Kidney glomerular epithelial cell (primary cell): ENCODE measurements at places on chromosomes 1 and 21.

GRCh38 chr1:151036356-151036755 is at the start of gene BNIPL:
TSS of gene BNIPL (plus strand) at chr1:151036586. CDS start at chr1:151036726, 140 bp downstream.
- no peak for DNase-seq

DNA sequence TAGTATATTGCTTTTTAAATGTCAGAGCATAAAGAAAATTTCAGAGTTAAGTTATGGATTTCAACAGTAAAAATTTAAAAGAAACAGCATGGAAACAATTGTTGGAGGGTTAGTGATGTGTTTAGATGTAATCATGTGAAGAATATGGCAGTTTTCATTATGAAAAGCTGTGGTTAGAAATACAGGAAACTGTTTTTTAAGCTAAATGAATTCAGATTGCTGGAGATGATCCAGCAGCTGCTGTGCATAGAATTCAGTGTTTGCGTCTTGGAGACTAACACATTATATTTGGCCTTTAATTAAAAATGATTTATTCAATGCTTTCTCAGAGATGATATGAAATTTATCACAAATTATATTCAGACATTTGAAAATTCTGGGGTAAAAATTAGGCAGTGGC is 273.6 kb upstream of the LRRC7 start:
- DNase-seq, result no peak

DNA sequence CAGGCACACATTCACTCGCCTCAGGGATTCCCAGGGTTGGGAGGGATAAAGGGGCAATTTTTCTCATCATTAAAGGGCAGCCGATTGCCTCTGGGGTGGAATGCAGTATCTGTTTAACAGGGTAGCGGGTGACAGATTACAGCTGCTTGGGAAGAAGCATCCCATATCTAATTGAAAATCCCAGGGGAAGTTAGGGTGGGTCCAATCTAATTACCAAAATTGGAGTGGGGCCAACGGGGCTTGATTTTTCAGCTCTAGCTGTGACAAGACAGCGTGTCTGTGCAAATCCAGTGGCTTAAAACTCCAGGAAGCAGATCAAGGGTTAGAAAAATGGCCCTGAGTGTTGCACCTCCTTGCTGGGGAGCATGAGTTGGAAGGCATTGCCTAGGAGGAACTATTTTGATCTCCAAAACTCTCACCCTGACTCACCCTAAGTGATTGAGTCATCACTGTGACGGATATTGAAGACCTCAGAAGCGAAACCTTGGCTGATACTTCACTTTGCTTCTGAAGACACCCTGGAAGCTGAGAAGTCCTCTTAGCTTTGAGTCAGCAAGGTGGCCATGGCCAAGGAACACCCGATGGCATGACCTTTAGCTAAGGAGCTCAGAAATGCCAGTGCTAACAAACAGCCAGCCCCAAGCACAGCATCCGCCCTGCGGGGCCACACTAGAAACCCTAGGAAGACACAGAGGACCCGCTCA is 46.0 kb downstream of the GRHL3 start:
- DNase-seq, result peak; percentile 12

GRCh38 chr1:39965044-39965443 is 10.1 kb downstream of the MFSD2A start:
- no peak for DNase-seq

- DNase-seq, result no peak
These were observed 17.8 kb upstream of the OVAAL start for GRCh38 chr1:180540697-180541594.

- peak; percentile 51 for DNase-seq
These were observed 1.2 kb downstream of the ANP32E start for GRCh38 chr1:150234566-150235293.

DNA sequence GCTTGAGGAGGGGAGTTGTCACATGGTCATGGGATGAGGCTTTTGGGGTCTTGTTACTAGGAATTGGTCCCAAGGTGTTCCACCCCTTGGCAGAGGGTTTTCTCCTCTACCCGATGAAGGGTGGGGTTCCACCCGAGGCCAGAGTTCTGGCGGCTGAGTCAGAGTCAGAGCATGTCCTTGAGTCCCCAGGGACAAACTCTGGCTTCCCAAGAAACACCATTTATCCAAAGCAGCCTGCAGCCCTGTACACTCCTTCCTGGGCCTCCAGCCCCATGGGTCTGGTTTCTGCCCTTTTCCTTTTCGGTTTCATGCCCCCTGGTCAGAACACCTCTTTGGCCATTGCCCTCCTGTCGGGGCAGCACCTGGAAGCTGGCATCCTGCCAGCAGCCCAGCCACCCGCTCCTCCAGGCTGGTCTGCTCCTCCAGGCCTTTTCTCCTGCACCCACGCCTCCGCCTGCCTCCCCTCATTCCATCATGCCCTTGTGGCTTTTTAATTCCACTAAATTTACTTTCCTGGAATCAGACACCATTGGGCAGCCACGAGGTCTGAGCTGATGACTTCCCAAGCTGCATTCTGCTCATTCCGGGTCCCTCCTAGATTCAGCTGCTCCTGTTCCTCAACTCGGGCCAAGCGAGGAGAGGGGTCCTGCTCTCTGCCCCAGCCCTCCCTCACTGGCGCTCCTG is 301.7 kb upstream of the VAMP3 start:
- DNase-seq, result peak; percentile 39

GRCh38 chr1:53134042-53134485 is 8.4 kb downstream of the SLC1A7 start:
- DNase-seq, result no peak

DNA sequence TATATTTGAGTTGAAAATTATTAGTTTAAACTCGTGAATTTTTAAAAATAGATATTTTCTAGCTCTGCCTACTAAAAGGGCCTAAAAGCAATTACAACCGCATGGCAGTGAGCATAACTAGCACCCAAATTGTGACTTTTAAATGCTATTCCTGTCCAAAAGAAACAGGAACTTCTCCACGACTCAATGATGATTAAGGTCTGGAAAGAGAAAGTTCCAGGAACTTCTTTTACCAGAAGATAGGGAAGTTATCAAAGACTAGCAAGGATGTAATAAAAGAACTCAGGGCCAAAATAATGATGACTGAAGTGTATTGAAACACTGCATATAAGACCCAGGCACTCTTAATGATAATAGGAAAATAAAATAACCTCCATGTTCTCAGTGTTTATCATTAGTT is 313.0 kb downstream of the PLPP3 start:
- no peak for DNase-seq

- peak; percentile 26 for DNase-seq
These were observed 131.2 kb downstream of the AKT3 start for GRCh38 chr1:243718893-243719292.

DNA sequence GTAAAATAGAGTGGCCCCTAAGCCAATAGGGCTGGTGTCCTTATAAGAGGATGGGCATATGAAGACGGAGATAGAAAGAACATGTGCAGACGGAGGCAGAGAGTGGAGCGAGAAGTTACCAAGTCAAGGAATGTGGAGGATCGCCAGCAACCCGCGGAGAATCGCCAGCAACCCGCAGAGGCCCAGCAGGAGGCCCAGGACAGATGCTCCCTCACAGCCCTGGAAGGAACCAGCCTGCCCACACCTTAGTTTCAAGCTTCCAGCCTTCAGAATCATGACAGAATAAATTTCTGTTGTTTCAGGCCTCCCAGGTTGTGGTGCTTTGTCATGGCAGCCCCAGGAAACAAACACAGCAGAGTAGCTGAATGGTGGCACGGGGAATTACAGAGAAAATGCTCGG is 9.6 kb downstream of the CLDN14 start:
- DNase-seq, result no peak

GRCh38 chr1:212613440-212614335 is 5.1 kb downstream of the ATF3 start:
- DNase-seq, result no peak

DNA sequence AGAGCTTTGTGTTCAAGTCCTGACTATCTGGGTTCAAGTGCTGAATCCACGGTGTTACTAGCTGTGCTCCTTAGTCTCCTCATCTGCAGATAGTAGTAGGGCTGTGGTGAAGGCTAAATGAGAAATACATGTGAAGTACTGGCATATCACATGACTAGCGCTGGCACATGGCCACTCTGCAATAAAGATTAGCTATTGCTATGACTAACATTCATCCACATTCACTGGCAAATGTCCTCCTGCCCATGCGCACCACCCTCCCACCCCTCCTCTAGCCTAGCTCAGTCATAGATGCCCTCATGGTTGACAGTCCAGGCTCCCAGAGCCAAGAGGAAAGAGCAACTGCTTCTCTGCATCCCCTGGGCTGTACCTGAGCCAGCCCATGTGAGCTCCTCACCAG is 8.5 kb upstream of the COL8A2 start:
- peak; percentile 93 for DNase-seq

GRCh38 chr1:220910021-220910420 is 30.8 kb downstream of the HLX start:
- DNase-seq, result no peak

GRCh38 chr1:226512076-226512728 is 36.4 kb upstream of the STUM start:
- peak; percentile 1 for DNase-seq

DNA sequence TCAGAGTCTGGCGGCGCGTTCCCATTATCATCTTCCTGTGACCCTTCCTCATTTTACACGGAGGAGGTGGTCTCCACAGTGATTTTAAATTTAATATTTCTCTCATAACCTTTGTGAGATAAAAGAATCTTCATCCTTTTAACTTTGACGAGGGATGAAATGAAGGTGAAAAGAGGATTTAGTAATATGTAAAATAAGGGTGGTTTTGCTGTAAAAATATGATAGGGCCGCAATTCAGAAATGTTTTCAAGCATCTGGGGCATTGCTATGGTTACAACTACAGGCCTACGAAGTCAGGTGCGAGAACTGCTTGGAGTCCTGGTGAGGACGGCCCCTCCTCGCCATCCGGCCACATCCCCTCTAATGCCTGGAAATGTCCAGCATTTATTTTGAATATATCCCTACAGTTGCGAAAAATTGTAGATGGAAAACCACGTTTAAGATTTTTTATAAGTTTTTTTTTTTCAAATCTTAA is 422 bp upstream of the RSBN1 start:
- DNase-seq, result no peak

- no peak for DNase-seq
These were observed 15.6 kb downstream of the UTP11 start for GRCh38 chr1:38028105-38028591.

DNA sequence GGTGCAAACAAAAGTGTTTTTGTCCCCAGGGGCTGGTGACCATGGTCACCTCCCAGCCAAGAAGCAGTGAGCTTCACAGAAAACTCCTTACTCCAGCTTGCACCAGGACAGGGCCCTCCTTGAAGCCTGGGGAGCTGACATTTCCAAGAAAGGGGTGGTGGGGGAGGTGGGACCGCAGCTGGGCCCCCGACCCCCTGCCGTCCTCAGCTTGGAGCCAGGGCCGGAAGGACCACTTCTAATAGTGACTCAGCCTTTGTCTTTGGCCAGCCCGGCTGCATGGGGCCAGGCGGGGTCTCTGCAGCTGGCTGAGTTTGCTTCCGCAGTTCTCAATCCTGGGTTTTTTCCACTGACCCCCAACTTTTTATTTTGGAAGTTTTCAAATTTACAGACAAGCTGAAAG is 136.5 kb upstream of the POU3F1 start:
- no peak for DNase-seq

- DNase-seq, result no peak
These were observed 31.6 kb upstream of the ETS2 start for GRCh38 chr21:38774152-38774551.

GRCh38 chr1:241608379-241609033 is 31.7 kb downstream of the CHML start:
- DNase-seq, result peak; percentile 35

- no peak for DNase-seq
These were observed 11.5 kb upstream of the TMEM51 start for GRCh38 chr1:15141935-15142539.

GRCh38 chr21:41677671-41678015 is 89.2 kb downstream of the RIPK4 start:
- peak; percentile 82 for DNase-seq

DNA sequence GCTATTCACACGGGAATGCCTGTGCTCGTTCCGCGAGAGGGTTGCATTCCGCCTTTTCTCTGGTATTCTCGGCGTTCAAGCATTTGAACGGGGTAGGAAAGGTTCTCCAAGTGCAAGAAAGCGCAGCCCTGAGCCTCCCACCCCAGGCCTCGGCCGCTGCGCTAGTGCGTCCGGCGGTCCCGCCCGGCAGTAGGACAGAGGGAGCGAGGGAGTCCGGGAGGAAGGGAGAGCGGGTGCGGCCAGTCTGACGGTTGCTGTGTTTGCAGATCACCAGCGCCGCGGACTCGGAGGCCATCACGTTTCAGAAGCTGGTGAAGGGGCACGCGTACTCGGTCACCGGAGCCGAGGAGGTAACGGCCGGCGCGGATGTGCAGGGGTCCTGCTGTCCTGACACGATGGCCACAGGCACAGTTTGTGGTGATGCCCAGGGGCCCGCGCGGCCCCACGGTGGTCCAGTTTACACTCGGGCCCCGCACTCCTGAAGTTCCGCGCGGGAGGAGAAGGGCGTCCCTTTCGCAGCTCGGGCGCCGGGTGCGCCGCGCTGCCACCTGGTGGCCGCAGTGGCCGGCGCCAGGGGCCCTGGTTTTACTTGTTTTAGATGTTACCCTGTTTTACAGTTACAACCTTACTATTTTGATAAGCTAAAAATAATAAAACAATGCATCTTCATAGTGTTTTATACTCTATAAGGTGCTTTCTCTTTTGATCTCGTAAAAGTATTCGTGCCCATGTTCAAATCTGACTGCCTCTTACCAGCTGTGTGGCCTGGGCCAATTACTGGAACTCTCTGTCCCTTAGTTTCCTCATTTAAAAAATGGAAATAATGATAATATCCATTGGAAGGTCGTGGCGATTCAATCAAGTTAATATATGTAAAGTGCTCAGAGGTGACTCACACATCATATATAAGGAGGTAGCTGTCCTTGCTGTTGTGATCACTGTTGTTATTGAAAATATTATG is 36.7 kb downstream of the CAPN2 start:
- peak; percentile 12 for DNase-seq

GRCh38 chr1:199784138-199784895 is 243.2 kb upstream of the NR5A2 start:
- no peak for DNase-seq

- DNase-seq, result no peak
These were observed 437.1 kb downstream of the PLPP3 start for GRCh38 chr1:56142301-56142700.

DNA sequence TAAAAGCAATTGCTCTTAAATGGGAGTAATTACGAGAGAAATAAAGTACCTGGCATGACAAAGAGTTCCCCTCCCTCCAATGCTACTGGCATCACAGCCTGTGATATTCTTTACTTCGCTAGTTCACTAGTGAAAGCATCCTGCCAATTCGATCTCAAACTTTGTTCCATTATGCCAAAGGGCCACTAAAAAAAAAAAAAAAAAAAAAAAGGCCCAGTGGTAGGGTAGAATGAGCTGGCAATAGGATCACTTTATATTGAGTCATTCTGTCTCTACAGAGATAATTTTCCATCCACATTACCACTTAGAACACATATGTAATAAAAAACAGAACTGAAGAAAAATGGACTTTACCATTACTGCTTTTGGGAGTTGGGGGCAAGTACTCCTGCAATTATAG is 11.2 kb downstream of the PUM1 start:
- DNase-seq, result no peak
